ENCODE measurements at places on chromosomes 11 and 22.

- no peak for DNase-seq
These were observed 45.4 kb downstream of the TIMP3 start for GRCh38 chr22:32846780-32847491.

DNA sequence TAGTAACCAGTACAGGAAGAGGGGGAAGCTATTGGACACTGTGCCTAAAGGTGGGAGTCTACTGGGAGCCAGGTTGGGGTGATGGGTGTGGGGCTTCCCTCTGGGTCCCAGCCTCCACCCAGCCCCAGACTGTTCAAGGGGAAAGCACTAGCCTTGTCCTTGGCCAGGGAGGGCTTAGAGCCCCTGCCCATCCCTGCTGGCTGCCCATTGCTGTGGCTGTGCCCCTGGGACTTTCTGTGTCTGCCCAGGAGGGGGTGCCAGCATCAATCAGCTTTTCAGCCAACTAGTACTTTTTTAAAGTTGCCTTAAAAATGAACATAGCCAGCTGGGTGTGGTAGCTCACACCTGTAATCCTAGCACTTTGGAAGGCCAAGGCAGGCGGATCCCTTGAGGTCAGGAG, 19.9 kb downstream of the INCENP start:
- DNase-seq, result no peak

GRCh38 chr22:35307372-35307771, 7.7 kb downstream of the TOM1 start:
- DNase-seq, result no peak

DNA sequence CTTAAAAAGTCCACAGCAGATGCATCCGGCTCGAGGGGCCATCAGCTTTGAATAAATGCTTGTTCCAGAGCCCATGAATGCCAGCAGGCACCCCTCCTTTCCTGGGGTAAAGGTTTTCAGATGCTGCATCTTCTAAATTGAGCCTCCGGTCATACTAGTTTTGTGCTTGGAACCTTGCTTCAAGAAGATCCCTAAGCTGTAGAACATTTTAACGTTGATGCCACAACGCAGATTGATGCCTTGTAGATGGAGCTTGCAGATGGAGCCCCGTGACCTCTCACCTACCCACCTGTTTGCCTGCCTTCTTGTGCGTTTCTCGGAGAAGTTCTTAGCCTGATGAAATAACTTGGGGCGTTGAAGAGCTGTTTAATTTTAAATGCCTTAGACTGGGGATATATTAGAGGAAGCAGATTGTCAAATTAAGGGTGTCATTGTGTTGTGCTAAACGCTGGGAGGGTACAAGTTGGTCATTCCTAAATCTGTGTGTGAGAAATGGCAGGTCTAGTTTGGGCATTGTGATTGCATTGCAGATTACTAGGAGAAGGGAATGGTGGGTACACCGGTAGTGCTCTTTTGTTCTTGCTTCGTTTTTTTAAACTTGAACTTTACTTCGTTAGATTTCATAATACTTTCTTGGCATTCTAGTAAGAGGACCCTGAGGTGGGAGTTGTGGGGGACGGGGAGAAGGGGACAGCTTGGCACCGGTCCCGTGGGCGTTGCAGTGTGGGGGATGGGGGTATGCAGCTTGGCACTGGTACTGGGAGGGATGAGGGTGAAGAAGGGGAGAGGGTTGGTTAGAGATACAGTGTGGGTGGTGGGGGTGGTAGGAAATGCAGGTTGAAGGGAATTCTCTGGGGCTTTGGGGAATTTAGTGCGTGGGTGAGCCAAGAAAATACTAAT, 1.9 kb downstream of the NEAT1 start:
- peak; percentile 61 for DNase-seq

- DNase-seq, result no peak
These were observed 1.3 kb downstream of the MYH9 start for GRCh38 chr22:36386351-36386899.

- no peak for DNase-seq
These were observed 117.6 kb downstream of the ARHGAP8 start for GRCh38 chr22:44870021-44870420.

GRCh38 chr11:130623670-130624668, 175.5 kb downstream of the ADAMTS15 start:
- no peak for DNase-seq

DNA sequence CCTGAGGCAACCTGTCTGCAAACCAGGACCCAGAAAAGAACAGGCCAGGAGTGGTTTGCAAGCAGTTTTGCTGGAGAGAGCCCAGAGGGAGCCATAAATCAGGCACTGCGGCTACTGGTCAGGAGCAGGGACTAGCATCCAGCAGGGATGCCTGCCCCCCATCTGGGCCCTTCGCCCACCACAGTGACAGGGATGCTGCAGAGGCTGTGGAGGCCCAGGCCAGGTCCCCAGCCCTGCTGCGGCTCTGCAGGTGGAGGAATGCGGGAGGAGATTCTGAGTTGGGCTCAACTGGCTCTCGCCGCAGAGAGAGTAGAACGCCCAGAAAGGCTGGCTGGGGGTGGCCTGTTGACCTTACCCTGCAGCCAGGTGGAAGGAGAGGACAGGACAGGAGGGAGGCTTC, 16.4 kb upstream of the NEFH start:
- no peak for DNase-seq

DNA sequence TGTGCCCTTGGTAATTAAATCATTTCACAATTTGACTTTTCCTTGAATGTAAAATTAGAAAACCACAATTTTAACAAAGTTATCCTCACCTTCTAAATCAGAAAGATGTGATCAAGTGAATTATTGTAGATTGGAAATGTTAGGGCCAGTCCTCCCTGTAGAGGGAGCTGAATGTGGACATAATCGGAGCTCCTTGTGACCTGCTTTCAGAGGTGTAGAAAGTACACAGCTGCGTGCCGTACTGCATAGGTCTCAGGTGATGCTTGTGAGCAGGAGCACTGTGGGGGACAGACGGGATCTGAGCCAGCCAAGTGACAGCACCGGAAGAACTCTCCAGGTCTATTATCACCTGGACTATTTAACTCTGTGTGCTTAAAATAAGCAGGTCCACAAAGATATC, 338.0 kb downstream of the AASDHPPT start:
- DNase-seq, result no peak

DNA sequence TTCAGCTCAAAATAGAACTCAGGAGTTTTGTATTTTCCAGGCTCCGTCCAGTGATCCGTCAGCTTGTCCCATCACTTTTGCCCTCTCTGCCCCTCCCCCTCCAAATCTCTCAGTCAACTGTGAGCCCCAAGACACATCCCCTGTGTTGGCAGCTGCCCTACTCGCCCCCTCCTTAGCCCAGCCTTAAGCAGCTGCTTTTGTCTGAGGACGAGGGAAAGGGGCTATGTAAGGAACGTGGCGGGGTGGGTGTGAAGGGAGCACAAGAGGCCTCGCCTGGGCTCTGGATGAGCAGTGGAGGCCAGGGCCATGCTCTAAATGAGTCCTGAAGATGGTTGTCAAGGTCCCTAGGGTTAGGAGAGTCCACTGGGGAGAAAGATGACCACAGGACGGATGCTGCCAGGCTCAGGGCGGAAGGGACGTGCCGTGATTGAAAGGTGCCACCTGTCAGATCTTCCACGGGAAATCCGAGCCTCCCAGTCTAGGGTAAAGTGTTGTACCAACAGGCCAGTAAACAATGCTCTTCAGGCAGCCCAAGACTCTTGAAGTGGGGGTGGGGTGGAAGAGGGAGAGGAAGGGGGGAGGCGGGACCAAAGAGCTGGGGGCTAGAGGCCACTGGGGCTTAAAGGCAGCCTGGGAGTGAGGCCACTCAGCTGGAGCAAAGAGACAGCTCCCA, at the start of gene SMTNL1:
Gene SMTNL1, plus strand, starts transcription at position 649 of the 673 bp plus-strand sequence. CDS start 5,048 bp downstream, outside the sequence.
- no peak for DNase-seq

- no peak for DNase-seq
These were observed 97.6 kb upstream of the B3GAT1 start for GRCh38 chr11:134509381-134510232.

DNA sequence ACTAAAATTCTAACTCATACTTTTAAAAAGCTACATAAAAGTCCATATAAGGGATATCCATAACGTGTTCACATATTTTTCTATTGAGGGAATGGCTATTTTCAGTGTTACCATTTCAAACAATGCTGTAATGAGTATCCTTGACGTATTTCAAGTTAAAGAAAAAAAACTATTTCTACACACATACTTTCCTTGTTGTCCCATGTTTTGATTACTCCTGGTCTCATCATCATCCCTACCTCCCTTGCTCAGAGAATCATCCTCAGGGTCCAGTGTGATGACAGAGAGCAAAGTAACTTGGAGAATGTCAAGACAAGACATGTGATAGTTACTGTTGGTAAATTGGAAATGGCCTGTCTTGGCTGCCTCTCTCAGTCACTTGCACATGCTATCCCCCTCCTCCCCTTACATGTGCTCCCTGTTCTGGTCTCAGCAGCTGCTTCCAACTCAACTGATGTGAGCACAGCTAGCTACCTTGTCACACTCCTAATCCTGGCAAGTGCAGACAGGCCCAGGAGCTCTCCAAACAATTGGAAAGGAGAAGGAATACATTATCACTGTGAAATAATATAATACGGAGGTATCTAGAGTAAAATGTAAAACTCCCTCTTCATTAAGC, 21.8 kb downstream of the NUMA1 start:
- no peak for DNase-seq

DNA sequence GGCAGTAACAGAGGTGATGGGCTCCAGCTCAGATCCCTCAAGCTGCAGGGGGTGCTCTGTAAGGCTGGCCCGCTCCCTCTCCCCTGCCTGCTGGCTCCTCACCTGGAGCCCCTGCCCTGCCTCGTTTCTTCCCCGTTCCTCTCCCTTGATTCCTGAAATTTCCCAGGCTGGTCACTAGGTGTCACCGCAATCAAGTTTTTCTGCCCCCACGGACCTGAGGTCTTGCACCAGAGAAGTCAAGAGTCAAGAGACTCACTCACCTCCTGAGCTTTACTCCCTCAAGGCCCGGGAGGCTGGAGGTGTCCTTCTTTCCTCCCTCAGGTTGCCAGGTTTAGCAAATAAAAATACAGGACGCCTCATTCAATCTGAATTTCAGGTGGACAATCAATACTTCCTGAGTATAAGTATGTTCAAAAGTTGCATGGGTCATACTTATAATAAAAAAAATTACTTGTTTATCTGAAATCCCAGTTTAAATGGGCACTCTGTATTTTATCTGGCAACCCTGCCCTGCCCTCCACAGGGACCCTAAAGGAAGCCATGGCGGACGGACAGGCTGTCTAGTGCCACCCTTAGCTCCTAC, 69.2 kb downstream of the SCUBE1 start:
- DNase-seq, result no peak

- DNase-seq, result no peak
These were observed 5.4 kb upstream of the MMP8 start for GRCh38 chr11:102729849-102730815.

- DNase-seq, result no peak
These were observed 165.9 kb downstream of the NAV2 start for GRCh38 chr11:19878520-19878919.

- no peak for DNase-seq
These were observed 11.5 kb upstream of the TMEM216 start for GRCh38 chr11:61380884-61381283.

DNA sequence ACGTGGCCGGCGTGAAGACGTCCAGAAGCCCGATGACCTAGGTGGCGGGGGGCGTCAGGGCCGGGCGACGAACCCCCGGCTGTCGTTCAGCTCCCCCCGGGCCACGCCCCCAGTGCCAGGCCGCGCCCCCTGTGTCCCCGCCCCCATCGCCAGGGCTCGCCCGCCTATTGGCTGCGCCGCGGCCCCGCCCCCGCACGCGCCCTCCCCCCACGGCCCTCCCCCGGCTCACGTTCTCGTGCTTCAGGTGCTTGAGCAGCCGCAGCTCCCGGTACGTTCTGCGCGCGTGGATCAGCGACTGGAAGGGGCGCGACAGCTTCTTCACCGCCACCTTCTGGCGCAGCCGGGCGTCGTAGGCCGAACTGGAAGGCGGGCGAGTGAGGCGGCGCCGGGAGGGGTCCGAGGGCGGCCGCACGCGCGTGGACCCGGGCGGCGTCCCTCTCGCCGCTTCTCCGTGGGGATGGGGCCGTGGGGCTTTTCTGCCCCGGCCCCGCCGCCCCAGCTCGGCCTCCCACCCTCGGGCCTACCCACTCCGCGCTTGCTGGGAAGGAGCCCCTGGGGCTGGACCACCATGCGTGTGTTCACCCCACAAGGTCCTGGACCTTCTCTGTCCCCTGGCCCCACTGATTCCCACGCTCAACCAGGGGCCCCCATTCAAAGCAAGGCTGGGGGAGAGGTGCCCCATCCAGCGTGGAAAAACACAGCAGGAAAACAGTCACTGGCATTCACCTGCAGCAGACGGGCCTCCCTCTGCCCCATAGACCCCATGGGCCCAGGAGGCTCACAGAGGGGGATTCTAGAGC, 2.4 kb downstream of the MAPK11 start:
- no peak for DNase-seq

GRCh38 chr11:62708793-62709192, 1.3 kb downstream of the GNG3 start:
- DNase-seq, result peak; percentile 14

DNA sequence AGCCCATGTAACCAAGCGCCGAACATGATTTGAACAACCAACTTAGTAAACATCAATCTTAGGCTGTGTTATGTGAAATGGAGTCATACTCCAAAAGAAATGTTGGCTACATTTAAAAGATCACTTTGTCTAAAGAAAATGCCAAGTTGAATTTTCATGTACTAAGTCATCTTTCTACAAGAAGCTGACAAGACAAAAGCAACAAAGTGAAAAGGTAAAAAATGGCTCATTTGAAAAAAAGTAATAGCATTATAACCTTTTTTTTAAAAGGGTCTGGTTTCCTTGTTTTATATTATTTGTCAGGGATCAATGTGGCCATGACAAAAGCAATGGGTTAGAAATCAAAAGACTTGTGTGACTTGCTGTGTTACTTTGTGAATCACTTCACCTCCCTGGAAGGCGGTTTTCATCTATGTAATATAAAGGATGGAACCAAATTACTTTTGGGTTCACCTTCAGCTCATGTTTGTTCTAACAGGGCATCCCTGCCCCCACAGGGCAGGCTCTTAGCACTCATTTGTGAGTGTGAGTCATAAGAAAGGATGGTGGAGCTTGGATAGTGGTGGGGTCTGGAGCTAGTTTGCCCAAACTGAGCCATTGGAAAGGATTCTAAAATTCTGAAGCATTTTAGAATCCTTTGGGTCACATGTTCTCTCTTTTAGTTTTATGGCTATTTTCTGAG, 131.9 kb upstream of the MTMR2 start:
- DNase-seq, result peak; percentile 24

DNA sequence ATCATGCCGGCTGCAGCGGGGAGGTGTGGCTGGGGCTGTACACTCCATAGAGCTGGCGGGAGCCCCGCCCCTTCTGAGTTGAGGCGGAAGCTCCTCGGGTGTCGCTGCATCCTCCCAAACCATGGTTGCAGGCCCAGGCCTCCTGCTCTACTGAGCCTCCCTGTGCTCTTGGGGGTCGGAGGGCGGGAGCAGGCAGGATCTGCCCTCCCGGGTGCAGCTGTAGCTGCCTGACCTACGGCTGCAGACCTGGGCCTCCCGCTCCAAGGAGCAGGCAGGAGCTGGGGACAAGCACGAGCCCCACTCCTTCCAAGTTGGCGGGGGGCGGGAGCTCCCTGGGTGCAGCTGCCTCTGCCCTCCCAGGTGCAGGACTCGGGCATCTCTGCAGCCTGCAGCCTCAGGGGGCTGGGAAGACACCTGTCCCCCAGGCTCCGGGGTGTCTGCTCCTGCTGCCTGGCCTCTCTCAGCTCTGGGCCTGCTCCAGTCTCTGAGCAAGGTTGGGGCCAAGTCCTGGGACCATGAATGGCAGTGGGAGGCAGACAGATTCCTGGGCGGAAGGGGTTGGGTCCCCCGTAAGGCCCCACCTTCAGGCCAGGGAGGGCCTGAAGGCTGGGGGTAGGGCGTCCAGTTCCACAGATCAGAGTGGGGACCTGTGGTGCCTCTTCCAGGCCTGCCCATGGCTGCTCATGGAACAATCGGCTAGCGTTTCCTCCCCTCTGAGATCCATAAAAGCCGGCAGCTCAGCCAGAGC, 46.4 kb upstream of the SC5D start:
- no peak for DNase-seq

All from stimulated activated CD8-positive, alpha-beta memory T cell treated with anti-CD3 and anti-CD28 coated beads, Interleukin-7, amount 100 ng/mL, for 4 hours (primary cell).